Stimulated activated CD8-positive, alpha-beta memory T cell treated with anti-CD3 and anti-CD28 coated beads, Interleukin-15, amount 100 ng/mL, for 48 hours (primary cell): ENCODE measurements at places on chromosomes 4 and X.

- no peak for DNase-seq
Observed at GRCh38 chr4:75921910-75922309, 18.9 kb downstream of the NAAA start.

DNA sequence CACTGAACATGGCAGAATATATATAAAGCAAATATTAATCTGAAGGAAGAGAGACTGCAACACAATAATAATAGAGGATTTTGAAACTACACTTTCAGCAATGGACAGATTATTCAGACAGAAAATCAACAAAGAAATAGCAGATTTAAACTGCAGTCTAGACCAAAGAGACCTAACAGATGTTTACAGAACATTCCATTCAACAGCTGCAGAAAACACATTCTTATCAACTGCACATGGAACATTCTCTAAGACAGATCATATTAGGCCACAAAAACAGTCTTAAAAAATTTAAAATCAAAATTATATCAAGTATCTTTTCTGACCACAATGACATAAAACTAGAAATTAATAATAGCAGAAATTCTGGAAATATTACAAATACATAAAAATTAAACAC is 27.1 kb downstream of the CENPE start:
- DNase-seq: no peak

DNA sequence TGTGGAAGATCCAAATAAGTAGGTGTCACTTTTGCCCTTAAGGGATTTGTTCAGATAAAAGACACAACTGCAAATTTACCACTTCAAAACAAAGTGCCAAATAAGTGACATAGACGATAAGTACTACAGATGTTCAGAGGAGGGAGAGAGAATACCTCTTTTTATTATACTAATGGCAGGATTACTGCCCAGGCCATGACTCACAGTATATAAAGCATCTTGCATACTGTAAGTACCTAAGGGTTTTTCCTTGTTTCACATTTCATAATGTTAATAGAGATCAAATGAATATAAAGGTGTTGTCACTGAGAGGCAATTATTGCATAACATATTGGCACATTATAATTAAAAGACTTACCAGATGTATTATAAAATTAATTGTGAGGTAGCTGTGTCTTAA is 46.4 kb downstream of the PTPN13 start:
- no peak for DNase-seq

- DNase-seq: peak; percentile 5
Observed at GRCh38 chr4:182448281-182449151, 205.3 kb downstream of the TENM3 start.

DNA sequence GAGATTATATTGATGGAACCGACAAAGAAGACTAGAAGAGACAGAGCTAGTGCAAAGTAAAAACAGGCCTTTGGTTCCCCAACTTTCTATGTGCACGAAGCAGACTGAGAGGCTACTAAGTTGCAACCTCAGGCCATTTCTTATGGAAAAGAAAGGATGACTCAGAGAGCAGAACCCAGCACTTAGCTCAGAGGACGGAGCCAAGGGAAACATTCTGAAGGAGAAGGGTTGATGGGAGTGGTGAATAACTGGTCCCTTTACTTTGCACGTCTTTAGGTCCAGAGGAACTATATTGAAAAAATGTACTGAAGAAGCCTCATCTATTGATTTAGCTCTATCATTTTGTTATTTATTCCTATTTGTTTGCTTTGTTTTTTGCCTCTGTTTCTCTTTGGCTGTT is 182.1 kb downstream of the CPE start:
- no peak for DNase-seq

GRCh38 chrX:148661035-148661434 is 160.6 kb downstream of the AFF2 start:
- no peak for DNase-seq

GRCh38 chr4:44845993-44846392 is 119.6 kb upstream of the GNPDA2 start:
- DNase-seq: no peak

GRCh38 chr4:183099537-183100297 is 660 bp downstream of the WWC2 start:
- DNase-seq: no peak

DNA sequence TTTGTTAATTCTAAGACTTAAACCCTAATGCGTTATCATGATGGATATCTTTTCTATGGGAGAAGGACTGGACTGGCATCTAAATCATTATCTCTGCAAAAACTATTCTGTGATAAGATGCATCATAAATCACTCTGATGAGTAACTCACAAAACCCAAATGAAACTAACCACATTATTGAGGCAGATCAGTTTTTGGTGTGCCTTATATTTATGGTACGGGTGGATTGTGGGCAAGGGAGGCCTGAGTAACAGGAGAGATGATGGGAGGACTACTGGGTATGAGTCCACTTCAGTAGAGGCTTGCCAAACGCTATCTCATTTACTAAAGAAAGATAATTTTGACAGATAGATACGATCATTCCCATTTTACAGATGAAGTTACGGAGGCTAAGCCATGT is 66.4 kb upstream of the GUCY1A1 start:
- DNase-seq: no peak

- DNase-seq: no peak
Observed at GRCh38 chr4:166252487-166253402, 379.7 kb downstream of the TLL1 start.
